Peyer's patch (tissue), 4 donors: ENCODE measurements at places on chromosomes 12 and 14. TPM values are rescaled to one million over a fixed set of nuclear protein-coding genes. Genes with fewer than 3 reads are reported as not detected.

DNA sequence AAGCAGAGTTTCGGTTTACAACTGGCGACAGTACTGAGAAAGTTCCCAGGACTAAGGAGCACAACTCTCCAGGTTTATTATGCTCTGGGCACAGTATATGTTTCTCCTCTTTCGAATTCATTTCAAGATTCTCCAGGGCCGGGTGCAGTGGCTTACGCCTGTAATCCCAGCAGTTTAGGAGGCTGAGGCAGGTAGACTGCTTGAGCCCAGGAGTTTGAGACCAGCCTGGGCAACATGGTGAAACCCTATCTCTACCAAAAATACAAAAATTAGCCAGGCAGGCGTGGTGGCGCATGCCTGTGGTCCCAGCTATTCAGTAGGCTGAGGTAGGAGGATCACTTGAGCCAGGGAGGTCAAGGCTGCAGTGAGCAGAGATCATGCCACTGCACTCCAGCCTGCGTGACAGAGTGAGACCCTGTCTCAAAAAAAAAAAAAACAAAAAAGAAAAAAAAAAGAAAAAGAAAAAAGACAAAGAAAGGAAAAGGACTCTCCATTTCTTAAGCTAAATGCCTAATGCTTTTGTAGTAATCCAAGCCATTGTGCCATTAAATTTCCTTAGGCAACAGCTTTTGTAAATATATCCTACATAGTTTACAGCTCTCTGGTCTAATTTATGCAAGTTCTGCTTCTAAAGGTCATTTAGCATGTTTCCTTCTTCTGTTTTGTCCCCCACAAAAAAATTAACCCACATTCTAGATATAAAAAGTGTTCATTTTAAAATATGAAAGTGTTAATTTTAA lies 34.8 kb downstream of the ATL1 start:
- H3K4me3 ChIP-seq = no peak overlapping the region
- DNase-seq = no peak
- no peaks in the 10 kb centered on the region for H3K27me3 ChIP-seq
- H3K27ac ChIP-seq = no peak overlapping the region
- H3K4me1 ChIP-seq = no peaks in the 10 kb centered on the region

DNA sequence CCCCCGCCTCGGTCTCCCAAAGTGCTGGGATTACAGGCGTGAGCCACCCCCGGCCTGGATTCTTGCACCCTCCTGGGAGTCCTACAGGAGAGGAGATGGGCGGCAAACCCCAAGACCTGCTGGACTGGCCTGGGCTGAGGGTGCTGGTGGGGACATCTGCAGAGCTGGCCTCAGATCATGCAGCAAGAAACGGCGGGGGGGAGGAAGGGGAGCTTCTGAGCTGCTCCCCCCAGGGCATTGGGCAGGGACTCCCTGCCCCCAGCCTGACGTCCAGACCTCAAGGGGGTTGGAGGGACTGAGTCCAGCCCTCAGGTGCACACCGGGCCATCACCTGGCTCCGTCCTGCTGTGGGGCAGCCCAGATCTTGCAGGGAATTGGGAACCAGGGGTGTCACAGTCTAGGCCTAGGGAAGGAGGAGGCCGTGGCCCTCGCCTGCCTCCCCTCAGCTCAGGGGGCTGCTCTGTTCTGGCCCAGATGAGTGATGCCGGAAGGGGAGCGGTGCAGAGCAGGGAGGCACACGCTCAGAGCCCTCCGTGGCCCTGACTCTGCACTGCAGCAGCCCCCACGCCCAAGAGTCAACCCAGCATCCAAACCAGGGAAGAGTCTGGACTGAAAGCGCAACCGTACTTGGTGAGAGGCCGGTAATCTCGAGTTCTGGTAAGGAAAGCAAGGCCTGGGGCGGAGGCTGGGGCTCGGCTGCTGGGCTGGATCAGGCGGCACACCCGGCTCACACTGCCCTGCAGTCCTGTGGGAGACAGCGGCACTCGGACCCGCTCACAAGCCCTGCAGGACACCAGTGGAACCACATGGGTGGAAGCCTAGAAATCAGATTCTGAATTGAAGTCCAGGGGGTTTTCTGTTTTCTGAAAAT lies 8.9 kb upstream of the AMN start:
- no peak for DNase-seq
- no peaks in the 10 kb centered on the region for H3K4me1 ChIP-seq
- no peaks in the 10 kb centered on the region for H3K36me3 ChIP-seq
- H3K27ac ChIP-seq = no peak overlapping the region
- H3K27me3 ChIP-seq = no peaks in the 10 kb centered on the region
- no peak overlapping the region for H3K4me3 ChIP-seq

DNA sequence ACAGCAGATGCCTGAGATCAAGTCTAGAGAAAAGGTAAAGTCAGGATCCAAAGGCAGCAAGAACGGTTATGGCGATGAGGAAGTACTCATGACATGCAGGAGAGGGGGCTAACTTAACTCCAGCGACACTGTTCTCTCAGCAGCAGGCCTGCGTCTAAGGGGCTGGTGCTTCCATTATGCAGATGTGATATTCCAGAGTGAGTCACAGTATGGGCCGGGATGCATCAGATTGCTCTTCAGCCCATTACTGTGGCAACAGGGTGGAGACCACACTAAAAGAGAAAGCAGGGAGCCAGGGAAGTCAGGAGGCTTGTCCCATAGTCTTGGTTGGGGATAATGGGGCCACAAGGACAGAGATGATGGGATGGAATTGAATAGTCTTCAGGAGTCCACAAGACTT lies 151.8 kb upstream of the NTF3 start:
- no peaks in the 10 kb centered on the region for H3K27me3 ChIP-seq
- no peaks in the 10 kb centered on the region for H3K4me1 ChIP-seq
- H3K27ac ChIP-seq = no peak overlapping the region

The C12orf50 gene
- not detected for total RNA-seq

DNA sequence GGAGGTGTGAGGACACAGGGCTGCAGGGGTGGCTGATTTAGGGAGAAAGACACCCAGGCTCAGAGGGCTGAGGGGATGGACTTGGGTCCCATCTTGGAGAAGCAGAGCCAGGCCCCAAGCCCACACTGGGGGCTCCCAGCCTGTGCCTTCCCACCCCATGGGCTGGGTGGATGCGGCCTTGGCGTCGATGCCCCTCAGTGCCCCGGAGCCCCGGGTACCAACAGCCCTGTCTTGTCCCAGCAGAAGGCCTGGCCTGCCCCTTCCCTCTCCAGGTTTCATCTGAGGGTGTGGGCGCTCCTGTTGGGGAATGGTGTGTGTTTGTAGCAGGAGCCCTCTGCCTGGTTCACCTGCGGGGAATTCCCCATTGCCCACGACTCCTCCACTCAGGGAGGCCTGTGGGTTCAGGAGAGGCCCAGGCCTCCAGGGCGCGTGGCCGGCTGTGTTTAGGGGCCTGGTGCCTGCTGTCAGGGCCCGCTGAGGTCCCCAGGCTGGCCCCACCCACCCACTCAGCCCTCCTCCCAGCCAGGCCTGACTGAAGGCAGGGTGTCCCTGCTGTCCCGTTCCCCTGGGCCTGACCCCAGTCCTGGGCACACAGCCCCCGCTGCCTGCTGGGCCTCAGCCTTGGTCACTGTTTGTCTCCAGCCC lies 51.1 kb upstream of the BEGAIN start:
- DNase-seq = no peak
- H3K4me3 ChIP-seq = no peak overlapping the region
- H3K4me1 ChIP-seq = no peaks in the 10 kb centered on the region
- H3K27ac ChIP-seq = no peak overlapping the region
- no peaks in the 10 kb centered on the region for H3K36me3 ChIP-seq

GRCh38 chr12:118354903-118355302 lies 17.8 kb downstream of the TAOK3 start:
- no peaks in the 10 kb centered on the region for H3K4me1 ChIP-seq
- DNase-seq = no peak

GRCh38 chr14:75972801-75973421 lies 8.9 kb downstream of the TGFB3 start:
- no peaks in the 10 kb centered on the region for H3K4me1 ChIP-seq
- no peak overlapping the region for H3K4me3 ChIP-seq
- DNase-seq = no peak
- H3K27ac ChIP-seq = no peak overlapping the region
- no peaks in the 10 kb centered on the region for H3K27me3 ChIP-seq

The GRIN2B gene
- 2.5 TPM for total RNA-seq

The KRT4 gene
- not detected for total RNA-seq

GRCh38 chr14:90274019-90274418 lies 17.7 kb downstream of the PSMC1 start:
- no peaks in the 10 kb centered on the region for H3K36me3 ChIP-seq
- no peak overlapping the region for H3K4me3 ChIP-seq

GRCh38 chr12:53976823-53977595 lies 2.3 kb upstream of the HOTAIR start:
- no peaks in the 10 kb centered on the region for H3K36me3 ChIP-seq
- H3K27ac ChIP-seq = no peak overlapping the region
- no peaks in the 10 kb centered on the region for H3K27me3 ChIP-seq
- no peak for DNase-seq

The LRRIQ1 gene
- not detected for total RNA-seq

The SLC38A4 gene
- 0.18 TPM for total RNA-seq

DNA sequence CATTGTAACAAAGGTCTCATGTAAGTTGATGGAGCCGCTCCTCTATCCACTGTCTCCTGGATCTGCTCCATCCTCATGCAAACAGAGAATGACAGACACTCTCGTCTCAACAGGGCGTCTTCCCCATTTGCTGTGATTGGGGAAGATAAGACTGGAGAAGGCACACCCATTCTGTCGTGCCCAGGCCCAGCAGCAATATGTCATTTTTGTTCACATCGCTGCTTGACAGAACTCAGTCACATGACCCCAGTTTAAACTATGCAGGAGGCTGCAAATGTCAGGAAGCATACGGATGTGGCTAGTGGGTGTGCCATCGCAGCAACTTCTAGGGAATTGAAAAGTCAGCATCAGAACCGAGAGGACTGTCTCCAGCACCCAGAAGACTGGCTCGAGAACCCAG lies 290.5 kb downstream of the TMEM132D start:
- H3K27ac ChIP-seq = no peak overlapping the region
- H3K4me3 ChIP-seq = no peak overlapping the region
- H3K4me1 ChIP-seq = no peaks in the 10 kb centered on the region

GRCh38 chr14:91714805-91715204 lies 17.1 kb downstream of the CATSPERB start:
- no peaks in the 10 kb centered on the region for H3K27me3 ChIP-seq
- H3K27ac ChIP-seq = no peak overlapping the region
- peak; percentile 47 for DNase-seq
- no peaks in the 10 kb centered on the region for H3K36me3 ChIP-seq
- no peak overlapping the region for H3K4me3 ChIP-seq

GRCh38 chr14:102154821-102155549 lies 15.3 kb downstream of the WDR20 start:
- no peak overlapping the region for H3K27ac ChIP-seq
- H3K4me1 ChIP-seq = peaks cover 47% of the 10 kb centered on the region
- H3K4me3 ChIP-seq = no peak overlapping the region
- no peaks in the 10 kb centered on the region for H3K36me3 ChIP-seq
- no peaks in the 10 kb centered on the region for H3K27me3 ChIP-seq

- H3K27me3 ChIP-seq = no peaks in the 10 kb centered on the region
- no peak for DNase-seq
- peak overlapping the region; percentile 98 for H3K27ac ChIP-seq
- H3K4me3 ChIP-seq = no peak overlapping the region
Observed at GRCh38 chr12:6607751-6608591, 792 bp upstream of the CHD4 start.

The WNT1 gene
- total RNA-seq = not detected

- H3K4me1 ChIP-seq = no peaks in the 10 kb centered on the region
- H3K36me3 ChIP-seq = no peaks in the 10 kb centered on the region
- no peak overlapping the region for H3K27ac ChIP-seq
- DNase-seq = no peak
- H3K4me3 ChIP-seq = no peak overlapping the region
Observed at GRCh38 chr12:112606611-112607365, 184.8 kb upstream of the RPH3A start.

GRCh38 chr12:46577063-46577776 lies 204.6 kb upstream of the SLC38A2 start:
- no peak for DNase-seq
- H3K4me1 ChIP-seq = no peaks in the 10 kb centered on the region
- H3K36me3 ChIP-seq = no peaks in the 10 kb centered on the region
- H3K27me3 ChIP-seq = no peaks in the 10 kb centered on the region
- no peak overlapping the region for H3K27ac ChIP-seq
- no peak overlapping the region for H3K4me3 ChIP-seq

The MYBPC1 gene
- total RNA-seq = not detected

GRCh38 chr12:91138337-91138920 lies 27.1 kb upstream of the LUM start:
- no peak overlapping the region for H3K4me3 ChIP-seq
- H3K36me3 ChIP-seq = no peaks in the 10 kb centered on the region
- H3K27ac ChIP-seq = peak overlapping the region; percentile 28
- no peaks in the 10 kb centered on the region for H3K27me3 ChIP-seq
- DNase-seq = no peak

DNA sequence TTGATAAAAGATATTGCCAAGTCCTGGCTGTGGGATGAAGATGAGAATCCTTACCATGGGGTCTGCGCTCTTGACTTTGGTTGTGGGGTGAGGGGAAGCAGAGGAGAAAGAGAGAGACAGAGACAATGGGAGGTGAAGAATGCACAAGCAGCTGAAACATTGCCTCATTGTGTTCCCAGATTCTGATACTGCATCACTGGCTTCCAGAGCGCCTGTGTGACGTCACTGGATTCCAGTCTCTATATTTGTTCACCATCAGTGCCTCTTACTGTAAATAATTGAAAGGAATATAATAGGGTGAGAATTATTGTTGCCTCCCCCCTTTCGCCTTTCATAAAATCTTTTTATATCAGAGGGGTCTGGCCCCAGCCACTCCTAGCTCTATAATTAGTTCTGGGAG lies 188.9 kb upstream of the NTF3 start:
- DNase-seq = no peak
- no peaks in the 10 kb centered on the region for H3K36me3 ChIP-seq
- H3K27ac ChIP-seq = no peak overlapping the region
- H3K27me3 ChIP-seq = no peaks in the 10 kb centered on the region
- H3K4me1 ChIP-seq = no peaks in the 10 kb centered on the region

GRCh38 chr12:66044731-66045130 lies 85.8 kb downstream of the LLPH start:
- DNase-seq = no peak
- H3K4me3 ChIP-seq = no peak overlapping the region
- no peaks in the 10 kb centered on the region for H3K4me1 ChIP-seq
- no peaks in the 10 kb centered on the region for H3K27me3 ChIP-seq

The CD163L1 gene
- 7.2 TPM for total RNA-seq

DNA sequence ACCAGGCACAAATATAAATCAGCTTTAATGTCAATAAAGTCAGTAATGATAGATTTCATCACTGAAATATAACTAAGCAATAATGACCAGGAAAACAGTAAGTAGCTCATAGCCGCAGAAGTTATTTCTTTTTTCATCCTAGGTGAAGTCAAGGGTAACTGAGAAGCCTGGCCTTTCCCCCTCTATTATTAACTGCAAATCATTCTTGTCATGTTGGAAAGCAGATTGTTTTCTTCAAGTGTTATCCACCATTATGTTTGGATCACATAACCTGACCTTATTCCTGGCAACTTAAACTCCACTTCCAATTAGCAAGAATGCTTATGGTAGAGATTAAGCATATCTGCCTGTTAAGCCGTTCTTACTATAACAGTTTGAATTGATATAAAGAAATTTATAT lies 603.4 kb upstream of the FOXG1 start:
- H3K36me3 ChIP-seq = no peaks in the 10 kb centered on the region
- H3K4me3 ChIP-seq = no peak overlapping the region
- H3K27me3 ChIP-seq = no peaks in the 10 kb centered on the region

GRCh38 chr14:95210699-95211098 lies 53.4 kb upstream of the DICER1 start:
- no peak overlapping the region for H3K4me3 ChIP-seq
- H3K4me1 ChIP-seq = no peaks in the 10 kb centered on the region
- no peak for DNase-seq
- H3K27me3 ChIP-seq = no peaks in the 10 kb centered on the region

The DNAJC22 gene
- total RNA-seq = 56.7 TPM

- H3K36me3 ChIP-seq = no peaks in the 10 kb centered on the region
- no peak overlapping the region for H3K4me3 ChIP-seq
- no peak for DNase-seq
- H3K4me1 ChIP-seq = no peaks in the 10 kb centered on the region
Observed at GRCh38 chr14:92411135-92411534, 88.2 kb downstream of the SLC24A4 start.
